ENCODE measurements at places on chromosomes 7 and 10. TPM values are rescaled to one million over a fixed set of nuclear protein-coding genes. Genes with fewer than 3 reads are reported as not detected.

DNA sequence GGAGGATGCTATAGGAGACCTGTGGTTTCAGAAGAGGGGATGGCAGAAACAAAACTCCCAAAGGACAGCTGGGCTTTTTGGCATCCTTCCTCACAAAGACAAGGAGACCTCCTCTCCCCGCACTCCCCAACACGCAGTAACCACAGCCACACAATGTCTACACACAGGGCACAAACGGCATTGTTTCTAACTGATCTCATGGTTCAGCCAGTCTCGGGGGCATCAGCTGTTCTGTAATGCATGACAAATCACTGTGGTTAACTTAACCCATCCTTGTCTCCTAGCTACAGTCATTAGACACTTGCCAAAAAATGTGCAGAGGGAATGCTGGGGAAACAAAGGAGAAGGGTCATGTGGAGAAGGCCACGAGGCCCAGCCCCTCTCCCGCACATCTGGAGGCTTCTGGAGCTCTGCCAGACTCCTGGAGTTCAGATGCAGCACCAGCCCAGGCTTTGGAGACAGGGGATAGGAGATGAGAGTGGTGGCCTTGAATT, 7.6 kb upstream of the ADAMTS14 start:
- DNase-seq: no peak

DNA sequence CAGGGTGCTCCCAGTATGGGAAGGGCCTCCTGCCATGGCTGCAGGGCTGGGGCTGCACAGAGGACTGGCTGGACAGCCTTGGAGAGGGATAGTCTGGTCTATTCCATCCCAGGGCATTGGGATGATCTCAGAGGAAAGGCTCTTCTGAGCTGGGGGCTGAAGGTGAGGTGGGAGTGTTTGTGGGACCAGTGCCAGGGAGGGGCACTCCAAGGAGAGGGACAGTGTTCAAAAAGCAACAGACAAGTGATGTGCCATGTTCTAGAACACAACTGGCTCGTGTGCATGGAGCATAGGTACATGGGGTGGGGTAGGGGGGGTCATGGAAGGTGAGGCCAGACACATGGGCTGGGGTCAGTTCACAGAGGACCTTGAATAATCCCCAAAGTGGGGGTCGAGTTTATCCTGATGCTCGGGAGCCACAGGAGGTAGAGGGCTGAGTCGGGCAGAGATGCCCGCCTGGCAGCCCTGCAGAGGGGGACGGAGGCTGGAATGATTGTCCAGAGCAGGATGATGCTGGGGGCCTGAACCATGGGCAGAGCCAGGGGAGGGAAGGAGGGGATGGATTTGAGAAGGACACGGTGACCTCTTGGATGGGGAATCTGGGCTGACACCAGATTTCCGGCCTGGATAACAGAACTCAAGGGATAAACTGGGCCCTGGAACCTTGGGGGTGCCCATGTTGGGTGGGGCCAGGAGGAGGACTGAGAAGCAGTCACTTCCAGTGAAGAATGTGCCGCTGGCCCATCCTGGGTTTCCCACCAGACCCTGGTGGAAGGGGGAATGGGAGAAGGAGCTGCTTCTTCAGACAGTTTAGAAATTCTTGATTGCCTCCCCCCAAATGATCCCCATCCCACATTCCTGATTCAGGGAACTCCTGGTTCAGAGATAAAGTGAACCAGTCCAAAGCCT, 50.4 kb downstream of the NEURL1 start:
- no peak for DNase-seq

ENO4 gene
- total RNA-seq: 0.27 TPM

C7orf57 gene
- 0.34 TPM for total RNA-seq

NRCAM gene
- total RNA-seq: 3.1 TPM

All from prostate gland (tissue), 2 donors.